Left cardiac atrium (tissue), 4 donors: ENCODE measurements at places on chromosomes 16 and 17. TPM values are rescaled to one million over a fixed set of nuclear protein-coding genes. Genes with fewer than 3 reads are reported as not detected.

The SLC12A4 gene
- total RNA-seq: 98.2 TPM

The KRTAP17-1 gene
- total RNA-seq: not detected

The GPR142 gene
- total RNA-seq: 0.15 TPM

The SLC52A1 gene
- 0.10 TPM for total RNA-seq

DNA sequence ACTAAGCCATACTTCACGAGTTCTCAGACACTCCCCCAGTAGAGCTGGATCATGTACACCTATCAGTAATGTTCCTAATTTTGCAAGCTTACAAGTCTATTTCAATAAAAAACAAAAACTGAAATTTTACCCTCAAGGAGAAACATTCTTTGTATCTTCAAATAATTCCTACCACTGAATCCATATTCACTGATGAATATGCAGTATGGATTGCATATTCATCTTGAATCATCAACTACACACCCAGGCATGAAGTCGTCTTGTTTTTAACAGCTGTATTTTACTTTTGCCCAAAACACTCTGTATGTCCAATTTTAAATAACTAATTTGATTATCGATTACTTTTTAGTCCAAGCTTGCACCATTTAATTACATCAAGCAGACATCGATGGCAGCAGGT, 31.8 kb downstream of the ZDHHC7 start:
- DNase-seq: no peak

DNA sequence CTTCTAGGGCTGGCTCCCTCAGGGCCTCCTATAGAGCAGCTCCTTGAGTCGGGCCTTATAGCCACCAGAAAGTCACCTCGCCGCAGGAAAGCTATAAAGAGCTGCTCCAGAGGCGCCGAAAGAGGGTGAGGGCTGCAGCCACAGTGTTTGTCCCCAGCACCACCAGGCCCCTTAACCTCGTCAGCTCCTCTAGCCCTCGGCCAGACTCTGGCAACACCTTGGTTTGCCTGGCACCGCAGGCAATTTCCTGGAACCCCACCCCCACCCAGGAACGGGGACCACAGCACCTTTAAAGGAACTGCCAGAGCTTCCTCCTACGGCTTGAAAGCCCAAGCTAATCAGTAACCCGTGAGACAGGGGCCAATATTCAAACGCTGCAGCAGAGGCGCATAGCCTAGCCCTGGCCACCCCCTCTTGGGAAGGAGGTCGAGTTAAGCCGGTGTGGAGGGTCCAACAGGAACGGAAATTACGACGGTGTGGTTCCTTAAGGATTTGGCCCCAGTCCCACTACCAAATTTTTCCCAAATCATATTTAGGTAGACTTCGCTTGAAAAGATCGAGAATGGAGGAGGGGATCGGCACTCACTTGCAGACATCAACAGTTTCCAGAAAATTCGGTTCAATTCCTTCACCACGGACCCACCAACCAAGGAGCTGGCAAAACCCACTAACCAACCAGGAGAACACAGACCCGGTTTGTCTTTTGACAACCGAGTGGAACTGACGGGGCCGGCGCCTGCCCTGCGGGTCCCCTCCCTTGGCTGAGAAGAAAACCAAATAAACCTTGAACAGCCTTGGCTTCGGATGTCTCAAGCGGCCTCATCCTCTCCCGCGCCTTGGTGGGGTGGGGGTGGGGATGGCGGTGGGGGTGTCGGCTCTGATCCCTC, 3.0 kb downstream of the HOXB6 start:
- no peak for DNase-seq

- DNase-seq: no peak
Measured at GRCh38 chr17:56023851-56024250, 129.4 kb upstream of the ANKFN1 start.

GRCh38 chr16:85600078-85600477, 13.0 kb upstream of the GSE1 start:
- no peak for DNase-seq

DNA sequence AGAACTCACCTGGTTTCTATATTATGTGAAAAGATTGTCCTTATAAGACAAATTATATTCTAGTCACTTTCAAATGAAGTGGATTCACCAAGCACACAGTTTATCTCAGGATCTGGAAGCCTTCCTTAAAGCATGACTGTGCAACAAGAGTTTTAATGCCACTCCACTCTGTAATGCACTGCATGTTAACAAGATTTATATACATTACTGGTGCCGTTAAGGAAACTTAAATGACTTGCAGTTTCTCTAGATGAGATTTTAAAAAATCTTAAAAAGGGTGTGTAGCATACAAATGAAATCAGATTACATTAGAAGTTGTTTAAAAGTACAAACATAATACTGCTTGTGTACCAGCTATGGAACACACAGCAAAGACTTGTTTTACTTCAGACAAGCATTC, 150.8 kb downstream of the SNX11 start:
- no peak for DNase-seq

GRCh38 chr17:22266231-22266630, 573.9 kb downstream of the KCNJ18 start:
- no peak for DNase-seq

- DNase-seq: peak; percentile 63
Measured at GRCh38 chr17:65588181-65588808, 26.8 kb upstream of the AXIN2 start.

DNA sequence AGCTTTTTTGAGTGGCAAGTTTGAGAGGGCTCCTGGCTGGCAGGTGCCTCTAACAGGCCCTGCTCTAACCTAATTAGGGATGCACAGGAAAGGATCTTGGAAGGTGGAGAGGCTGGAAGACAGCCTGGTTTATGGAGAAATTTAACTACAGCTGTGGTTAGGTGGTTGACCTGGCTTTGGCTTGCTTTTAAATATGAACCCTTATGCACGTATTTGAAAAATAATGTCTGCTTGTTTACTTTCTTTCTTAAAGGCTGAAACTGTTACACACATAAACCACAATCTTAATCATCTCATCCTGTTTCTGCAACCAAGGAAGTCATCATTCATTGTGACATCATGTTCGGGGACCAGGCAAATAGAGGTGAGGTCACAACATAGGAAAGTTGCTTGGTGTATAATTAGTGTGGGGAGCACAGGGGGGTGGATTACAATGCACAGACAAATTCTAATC, 23.1 kb upstream of the DHRS13 start:
- no peak for DNase-seq

- no peak for DNase-seq
Measured at GRCh38 chr16:66842765-66843164, 1.4 kb upstream of the CA7 start.

DNA sequence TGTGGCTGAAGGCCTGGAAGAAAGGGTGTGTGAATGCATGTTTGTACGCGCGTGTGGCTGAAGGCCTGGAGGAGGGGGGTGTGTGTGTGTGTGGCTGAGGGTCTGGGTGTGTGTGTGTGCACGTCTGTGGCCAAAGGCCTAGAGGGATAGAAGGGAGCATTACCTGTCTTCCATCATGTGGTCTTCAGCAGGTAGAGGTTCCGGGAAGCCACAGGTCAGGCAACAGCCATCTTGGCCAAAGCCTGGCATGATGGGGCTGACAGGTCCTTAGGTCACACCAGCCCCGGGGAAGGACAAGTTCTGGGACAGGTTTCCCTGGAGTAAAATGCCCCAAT, 5.2 kb downstream of the LITAFD start:
- DNase-seq: no peak

- no peak for DNase-seq
Measured at GRCh38 chr16:54568906-54569807, 282.6 kb upstream of the IRX3 start.

DNA sequence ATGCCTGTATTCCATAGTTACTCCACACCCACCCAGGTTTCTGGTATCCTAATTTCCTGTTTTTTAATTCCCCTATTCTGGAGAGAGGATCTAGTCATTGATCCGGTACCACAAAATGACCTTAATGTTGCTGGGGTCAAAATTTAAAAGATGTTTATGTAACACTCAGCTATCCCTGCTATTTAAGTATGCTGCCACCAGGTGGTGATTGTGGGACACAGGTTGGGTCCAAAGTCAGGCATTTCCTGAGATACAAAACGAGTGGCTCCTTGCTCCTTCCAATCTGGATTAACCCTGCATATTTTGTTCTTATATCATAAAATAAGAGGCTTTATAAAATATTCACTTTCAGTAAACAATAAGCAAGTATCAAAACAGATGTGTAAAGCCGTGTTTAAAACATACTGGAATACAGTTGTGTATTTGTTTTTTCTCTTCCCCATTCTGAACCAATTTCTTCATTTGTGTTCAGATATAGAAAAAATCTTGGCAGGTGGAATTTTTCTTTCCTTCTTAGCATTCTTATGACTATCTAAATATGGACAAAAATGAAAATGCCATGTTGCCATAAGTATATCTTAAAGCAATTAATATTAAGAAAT, 16.3 kb downstream of the HS3ST4 start:
- no peak for DNase-seq

GRCh38 chr16:83420206-83420760, 387.5 kb upstream of the HSBP1 start:
- DNase-seq: no peak

DNA sequence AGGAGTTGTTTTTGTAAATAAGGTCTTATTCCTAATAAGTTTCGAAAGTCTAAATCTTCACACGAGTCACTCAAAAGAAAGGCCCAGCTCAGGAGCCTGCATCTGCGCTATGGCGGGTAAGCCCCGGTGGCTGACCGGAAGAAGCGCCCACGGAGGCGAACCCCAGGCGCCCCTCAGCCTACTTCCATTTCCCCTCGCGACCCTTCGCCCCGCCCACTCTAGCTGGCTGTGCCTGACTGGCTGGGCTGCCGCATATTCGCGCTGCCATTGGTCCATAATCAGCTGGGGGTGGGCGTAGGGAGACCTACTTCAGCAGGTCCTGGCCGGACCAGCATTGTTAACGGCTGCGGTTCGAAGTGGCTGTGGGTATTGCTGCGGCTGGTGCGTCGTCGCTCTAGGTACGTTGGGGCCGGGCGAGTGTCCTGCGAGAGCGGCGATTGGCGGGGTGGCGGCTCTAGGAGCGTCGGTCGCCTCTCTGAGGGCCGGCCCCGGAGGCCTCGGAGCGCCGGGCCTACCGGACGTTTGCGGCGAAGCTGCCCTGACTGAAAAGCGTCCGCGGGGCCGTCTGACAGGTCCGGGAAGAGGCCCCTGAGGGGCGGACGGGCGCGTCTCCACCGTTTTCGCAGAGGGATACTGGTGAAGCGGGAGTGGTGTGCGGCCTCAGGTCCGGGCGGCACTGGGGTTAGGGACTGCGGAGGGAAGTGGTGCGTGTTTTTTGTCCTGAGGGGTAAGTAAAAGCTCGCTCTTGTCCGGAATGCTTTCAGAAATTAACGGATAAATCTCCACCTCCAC, at the start of gene ATF7IP2:
Gene ATF7IP2, plus strand, starts transcription at position 337 of the 792 bp plus-strand sequence. CDS start 44,560 bp downstream, outside the sequence.
- DNase-seq: peak; percentile 95
